Inflammatory macrophage treated with lipopolysaccharide for 4 hours (primary cell): ENCODE measurements at places on chromosomes 5 and 9.

DNA sequence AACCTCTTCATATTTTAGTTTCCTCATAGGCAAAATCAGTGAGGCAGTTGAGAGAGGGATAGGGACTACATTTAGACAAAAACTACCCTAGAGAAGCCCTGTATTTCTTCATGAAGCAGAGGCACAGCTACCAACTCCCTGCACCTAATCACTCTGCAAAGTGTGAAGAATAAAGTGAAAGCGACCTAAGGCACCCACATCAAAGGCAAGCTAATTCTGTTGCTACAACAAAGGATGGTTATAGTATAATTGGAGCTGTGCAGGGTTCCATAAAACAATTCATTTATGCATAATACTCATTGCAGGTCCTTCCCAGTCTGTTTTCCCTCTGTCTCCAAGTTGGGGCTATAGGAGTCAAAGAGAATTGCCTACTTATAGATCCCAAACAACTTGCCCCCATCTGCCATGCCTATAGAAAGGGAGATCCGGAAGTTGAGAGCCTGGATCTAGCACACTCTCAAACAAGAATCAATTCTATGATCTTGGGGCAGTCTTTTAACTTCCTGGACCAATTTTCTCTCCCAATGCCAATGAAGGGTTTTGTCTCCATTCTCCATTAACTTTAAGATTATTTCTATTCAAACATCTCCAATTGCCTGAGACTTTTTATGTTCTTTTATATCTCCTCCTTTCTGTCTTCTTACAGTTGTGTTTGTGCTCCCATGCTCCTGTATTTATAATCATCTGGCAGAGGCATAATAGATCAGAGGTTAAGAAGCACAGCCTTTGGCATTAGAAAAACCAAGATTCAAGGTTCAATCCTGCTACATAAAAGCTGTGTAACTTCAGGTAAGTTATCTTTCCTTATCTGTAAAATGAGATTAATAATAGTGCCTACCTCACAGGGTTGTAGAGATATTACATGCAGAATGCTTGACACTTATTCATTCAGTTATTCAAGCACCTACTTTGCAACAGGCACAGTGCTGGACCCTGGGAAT lies 56.0 kb upstream of the PTGER4 start:
- DNase-seq: no peak

GRCh38 chr9:3027210-3027609 lies 183.3 kb upstream of the PUM3 start:
- no peak for DNase-seq

DNA sequence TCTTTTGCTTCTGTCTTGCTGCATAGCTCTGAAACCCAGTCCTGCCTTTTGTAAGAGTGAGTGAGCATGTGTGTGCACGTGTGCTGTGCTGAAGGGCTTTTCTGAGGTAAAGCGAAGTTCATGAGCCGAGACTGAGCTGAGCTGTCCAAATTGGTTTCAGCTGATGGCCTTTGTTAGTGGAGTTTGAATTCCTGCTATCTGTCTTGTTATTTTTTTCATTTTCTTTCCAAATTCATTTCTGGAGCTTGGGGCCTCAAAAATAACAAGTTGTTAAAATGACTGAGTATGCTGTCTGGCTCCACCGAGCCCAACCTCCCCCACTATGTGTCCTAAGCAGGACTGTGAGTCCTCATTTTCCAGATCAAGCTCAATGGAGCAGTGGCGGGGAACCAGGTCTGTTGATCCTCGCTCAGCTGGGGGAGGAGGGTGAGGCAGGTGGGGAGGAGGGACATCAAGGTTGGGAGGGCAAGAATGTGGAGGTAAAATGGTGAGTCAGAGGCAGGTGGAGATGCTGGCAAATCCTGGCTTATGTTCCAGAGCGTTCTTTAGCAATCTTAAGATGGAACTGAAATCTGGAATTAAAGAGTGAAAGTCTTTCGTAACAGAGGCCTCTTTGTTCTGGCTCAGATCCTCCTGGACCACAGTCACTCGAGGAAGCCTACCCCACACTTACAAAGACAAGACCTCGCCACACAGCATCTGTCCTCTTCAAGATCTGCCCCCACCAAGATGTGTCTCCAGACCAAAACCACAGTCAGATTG lies 63.9 kb downstream of the SREK1 start:
- no peak for DNase-seq

GRCh38 chr9:136355616-136356557 lies 7.7 kb downstream of the DNLZ start:
- DNase-seq: no peak

DNA sequence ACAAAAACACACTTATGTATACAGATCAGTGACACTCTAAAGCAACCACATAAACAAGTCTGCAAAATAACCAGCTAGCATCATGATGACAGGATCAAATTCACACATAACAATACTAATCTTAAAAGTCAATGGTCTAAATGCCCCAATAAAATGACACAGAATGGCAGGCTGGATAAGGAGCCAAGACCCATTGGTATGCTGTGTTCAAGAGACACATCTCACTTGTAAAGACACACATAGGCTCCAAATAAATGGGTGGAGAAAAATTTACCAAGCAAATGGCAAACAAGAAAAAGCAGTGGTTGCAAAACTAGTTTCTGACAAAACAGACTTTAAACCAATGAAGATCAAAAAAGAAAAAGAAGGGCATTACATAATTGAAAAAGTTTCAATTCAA lies 26.0 kb downstream of the GAPT start:
- DNase-seq: no peak

- DNase-seq: no peak
These were observed 548.5 kb upstream of the GRAMD2B start for GRCh38 chr5:125874717-125875116.

DNA sequence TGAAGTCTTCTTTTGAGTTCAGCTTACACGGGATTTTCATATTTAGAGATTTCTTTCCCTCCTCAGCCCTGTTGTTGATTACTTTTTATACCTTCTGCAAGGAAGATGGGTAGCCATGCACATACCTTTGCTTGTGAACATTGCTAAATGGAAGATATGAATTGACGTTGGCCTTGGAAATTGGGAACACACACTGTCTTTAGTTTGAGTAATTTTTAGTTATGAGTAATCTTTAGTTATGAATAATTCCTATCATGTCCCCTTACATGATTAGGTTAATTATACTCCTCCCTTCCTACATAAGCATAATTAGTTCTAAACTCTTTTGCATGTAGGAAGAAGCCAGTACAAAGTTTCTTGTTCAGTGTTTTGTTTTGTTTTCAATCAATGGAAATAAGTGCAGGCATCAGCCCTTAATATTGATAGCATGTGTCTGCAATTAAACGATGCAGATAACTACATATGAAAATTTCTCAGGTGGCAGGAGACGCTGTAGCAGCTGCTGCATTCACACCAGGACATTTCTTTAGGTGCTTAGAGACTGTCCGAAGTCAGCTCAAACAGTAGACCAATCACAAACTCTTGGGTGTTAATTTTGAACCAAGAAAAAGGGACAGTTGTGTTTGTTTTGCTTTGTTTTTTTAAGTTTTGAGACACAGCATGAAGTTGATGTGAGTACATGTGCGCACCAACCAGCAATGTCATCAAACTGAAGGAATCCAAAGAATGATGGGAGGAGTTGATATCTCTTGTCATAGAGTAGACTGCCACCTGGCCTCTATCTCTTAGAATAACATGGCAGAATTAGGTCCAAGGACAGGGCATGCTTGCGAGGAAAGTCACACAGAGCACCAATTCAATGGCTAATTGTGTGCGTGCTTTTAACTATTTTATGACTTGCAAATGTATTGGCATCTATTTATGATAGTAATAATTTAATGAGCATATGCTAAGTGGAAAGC lies 51.4 kb downstream of the SMARCA2 start:
- no peak for DNase-seq

GRCh38 chr5:74322191-74322590 lies 318.3 kb downstream of the ENC1 start:
- no peak for DNase-seq

DNA sequence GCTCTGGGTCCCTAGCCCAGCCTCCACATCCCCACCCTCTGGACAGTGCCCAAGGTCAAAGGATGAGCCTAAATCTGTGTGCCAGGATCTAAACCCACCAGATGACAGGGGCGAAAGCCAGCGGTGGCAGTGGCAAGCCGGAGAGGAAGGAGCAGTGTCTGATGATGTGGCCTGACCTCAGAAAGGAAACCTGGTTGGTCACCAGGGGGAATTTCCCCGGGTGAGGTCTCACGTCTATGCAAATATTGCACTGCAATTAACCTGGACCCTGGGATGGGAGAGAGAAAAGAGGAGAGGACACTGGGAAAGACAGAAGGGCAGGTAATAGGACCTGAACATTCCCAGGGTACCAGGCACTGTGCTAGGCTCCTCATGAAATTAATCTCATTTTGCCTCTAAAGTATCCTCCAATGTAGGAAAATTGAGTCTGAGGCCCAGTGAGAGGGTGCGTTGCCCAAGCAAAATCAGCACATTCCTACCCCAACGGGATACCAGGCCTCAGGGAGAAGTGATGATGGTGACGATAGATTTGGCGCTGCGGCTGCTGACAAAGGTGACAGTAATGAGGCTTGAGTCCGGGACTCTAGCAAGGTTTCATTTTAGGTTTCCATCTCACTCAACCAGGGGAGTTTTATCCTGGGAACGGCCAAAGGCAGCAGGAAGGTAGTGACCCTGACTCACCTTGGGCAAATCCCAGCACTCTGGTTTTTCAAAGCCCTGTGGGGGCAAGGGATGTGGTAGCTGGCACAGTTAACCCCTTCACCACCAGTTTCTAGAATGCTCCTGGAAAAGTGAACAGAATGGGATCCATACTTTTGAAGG lies 13.4 kb upstream of the TNIP1 start:
- DNase-seq: peak; percentile 96

- no peak for DNase-seq
These were observed 36.1 kb downstream of the MAP3K1 start for GRCh38 chr5:56851258-56851941.

DNA sequence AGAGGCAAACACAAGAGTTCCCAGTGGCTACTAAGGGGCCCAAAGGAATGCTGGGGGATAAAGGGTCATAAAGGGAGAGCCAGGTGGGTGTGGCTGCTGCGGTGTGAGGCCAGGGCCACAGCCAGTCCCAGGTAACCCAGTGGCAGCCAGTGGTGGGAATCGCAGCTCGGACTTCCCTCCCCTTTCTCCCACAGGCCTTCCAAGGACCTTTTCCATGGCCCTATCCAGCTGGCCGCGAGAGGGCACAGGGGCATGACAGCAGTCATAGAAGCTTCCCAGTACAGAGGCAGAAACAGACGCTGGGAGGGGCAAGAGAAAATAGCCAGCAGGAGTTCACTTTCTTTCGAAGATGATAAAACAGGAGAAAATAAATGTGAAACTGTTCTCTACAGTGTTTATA lies 257.6 kb downstream of the SEMA5A start:
- DNase-seq: no peak

DNA sequence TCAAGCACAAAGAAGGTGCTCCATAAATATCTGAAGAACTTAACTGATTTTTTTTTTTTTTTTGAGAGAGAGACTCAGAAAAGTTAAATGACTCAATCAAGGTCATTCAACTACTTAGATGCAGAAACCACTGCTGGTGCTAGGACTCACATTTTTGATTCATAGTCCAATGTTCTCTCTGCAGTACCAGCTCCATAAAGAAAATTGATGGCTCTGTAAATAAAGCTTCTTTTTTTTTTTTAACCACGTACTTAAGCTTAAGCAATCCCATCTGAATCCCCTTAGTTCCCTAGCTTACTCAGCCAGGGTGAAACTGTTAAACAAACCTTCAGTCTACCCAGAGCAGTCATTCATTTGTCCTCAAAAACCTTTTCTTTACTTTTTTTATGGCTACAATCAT lies 657.0 kb upstream of the WWC1 start:
- no peak for DNase-seq

DNA sequence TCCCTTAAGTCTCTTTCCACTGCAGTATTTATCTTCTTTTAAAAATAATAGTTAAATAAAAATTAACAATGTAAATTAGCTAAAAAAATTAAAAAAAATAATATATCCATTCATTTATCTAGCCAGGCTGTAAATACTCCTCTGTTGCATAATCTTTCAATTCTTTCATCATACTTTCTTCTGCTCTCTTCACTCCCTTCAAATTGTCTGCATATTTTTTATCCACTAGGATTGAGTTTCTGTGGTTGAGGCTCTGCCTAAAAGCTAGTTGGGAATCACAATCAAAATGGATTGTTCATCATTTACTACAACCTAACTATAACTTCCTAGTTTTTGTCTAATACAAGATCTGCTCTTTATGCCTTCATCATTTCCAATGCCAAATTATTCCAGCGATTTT lies 182.2 kb downstream of the PDE4D start:
- no peak for DNase-seq

GRCh38 chr5:76425928-76426804 lies 23.1 kb downstream of the IQGAP2 start:
- DNase-seq: no peak

- no peak for DNase-seq
These were observed at the start of gene UBE2QL1 for GRCh38 chr5:6448622-6449464. Gene UBE2QL1, plus strand, starts transcription at chr5:6448859. Its CDS starts 35 bp downstream, at chr5:6448894.

GRCh38 chr9:125785248-125785751 lies 38.1 kb downstream of the PBX3 start:
- peak; percentile 91 for DNase-seq
